ENCODE measurements at places on chromosomes 13 and 19.

DNA sequence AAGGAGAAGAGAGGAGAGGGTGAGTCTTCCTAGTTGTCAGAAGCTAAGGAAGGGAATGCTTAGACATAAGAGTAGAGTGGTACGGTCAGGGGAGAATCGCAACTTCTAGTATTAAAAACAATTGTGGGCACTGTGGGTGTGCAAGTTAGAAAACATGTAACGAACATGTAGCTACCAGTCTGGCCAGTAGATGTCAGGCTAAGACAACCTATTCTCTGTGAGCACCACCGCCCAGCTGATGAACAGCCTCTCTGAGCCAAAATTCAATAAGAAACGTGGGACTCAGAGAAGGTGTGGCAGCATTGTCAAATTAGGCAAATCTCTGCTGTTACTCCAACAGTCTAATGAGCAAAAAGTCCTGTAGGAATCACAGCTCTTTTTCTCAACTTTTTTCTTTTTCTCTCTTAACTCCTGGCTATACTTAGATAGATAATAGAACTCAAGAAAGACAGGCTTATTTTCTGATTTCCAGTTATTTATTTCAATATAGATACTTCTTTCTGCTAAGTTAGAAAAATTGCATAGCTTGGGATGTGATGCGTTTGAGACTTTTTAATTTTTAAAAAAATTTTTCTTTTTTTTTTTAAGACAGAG is 186.2 kb downstream of the USP12 start:
- peak; percentile 62 for DNase-seq

GRCh38 chr19:34041925-34042521 is 130.3 kb upstream of the LSM14A start:
- no peak for DNase-seq

GRCh38 chr19:31316201-31316951 is 32.9 kb downstream of the TSHZ3 start:
- DNase-seq: peak; percentile 3

DNA sequence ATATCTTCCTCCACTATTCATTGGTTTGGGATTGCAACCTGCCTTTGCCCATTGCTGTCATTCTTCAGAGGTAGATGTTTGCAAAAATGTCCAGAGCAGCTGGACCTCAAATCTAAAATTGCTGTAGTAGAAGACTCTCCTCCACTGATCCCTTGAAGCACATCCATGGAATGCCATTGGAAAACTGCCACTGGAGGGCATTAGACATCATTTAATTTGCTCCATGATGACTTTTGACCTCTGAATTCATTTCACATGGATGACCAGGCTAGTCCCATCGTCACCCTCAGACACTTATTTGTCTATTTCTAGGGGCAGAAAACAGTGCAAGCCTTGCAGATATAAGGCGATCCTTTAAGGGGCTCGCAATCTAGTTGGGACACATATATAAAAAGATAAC is 33.9 kb upstream of the FLT1 start:
- no peak for DNase-seq

- no peak for DNase-seq
These were observed 104.7 kb upstream of the CLDN10 start for GRCh38 chr13:95447814-95448213.

- no peak for DNase-seq
These were observed 132.5 kb upstream of the ZNF91 start for GRCh38 chr19:23527797-23528196.

DNA sequence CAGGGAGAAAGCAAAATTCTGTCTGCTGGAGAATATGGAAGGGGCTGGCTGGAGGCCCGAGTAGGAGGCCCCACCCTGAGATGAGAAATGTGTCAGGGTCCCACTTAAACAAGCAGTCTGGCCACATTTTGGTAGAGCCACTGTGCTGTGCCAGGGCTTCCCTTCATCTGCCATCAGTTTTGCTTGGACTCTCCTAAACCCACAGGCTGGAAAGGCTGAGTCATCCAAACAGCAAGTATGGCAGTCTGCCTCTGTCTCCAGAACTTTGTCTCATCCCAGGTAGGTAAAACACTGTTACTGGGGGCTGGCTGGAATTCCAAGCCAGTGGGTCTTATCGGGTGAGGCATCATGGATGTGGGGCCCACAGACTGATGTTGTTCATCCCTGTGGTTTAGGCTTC is 1390.6 kb downstream of the UQCRFS1 start:
- no peak for DNase-seq

- DNase-seq: no peak
These were observed 24.5 kb upstream of the FREM2 start for GRCh38 chr13:38662362-38662761.

GRCh38 chr13:20161951-20162300 is 1.1 kb upstream of the GJA3 start:
- no peak for DNase-seq

GRCh38 chr13:21696865-21697448 is 26.1 kb downstream of the FGF9 start:
- no peak for DNase-seq

- DNase-seq: no peak
These were observed 146.6 kb downstream of the RGCC start for GRCh38 chr13:41603917-41604316.

GRCh38 chr13:33645591-33646554 is 172.1 kb upstream of the RFC3 start:
- DNase-seq: no peak

Data from NCI-H1417 (cell line).